ENCODE measurements at places on chromosomes 6 and 20. TPM values are rescaled to one million over a fixed set of nuclear protein-coding genes. Genes with fewer than 3 reads are reported as not detected.

Gene SCUBE3
- total RNA-seq = 2.8 TPM

Gene SLC26A8
- total RNA-seq = not detected

Gene SLC35B2
- 55.2 TPM for total RNA-seq

Gene RIMS1
- total RNA-seq = 0.16 TPM
